ENCODE measurements at places on chromosomes 5 and 9.

- DNase-seq, result no peak
These were observed 31.0 kb upstream of the TENT4A start for GRCh38 chr5:6682239-6682638.

DNA sequence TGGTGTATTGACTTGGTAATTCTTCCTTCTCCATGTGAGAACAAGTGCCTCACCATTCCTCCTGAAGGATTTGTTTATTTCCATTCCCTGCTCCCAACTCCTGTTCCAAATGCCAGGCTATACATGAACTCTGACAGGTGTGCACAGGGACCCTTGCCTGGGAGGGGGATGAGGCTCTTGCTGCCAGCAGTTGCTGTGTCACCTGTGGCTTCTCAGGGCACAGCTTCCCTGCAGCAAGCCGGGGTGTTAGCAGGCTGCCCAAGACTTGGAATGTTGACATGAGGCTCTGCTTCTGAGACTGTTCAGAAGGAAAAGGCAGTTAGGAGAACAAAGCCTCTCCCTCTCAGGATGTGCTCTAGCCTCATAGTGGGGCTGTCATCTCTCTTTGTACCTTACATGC, 131.3 kb downstream of the DOCK2 start:
- DNase-seq, result no peak

DNA sequence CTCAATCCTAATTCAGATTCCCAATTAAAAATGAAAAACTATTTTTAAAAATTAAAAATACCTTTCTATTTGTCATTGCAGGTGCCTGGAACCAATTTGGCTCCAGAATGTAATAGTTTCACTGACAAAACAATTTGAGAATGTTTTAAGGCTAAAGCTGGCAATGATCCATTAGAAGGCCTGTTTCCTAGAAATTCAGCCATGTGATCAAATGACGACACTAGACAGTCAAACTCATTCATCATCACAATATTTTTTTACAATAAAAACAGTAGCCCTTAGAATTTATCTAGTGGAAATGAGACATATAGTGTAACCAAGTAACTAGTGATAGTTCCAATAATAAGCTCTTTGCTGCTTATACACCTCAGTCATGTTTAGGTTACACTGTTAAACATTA, 75.4 kb upstream of the MAP3K1 start:
- DNase-seq, result no peak

DNA sequence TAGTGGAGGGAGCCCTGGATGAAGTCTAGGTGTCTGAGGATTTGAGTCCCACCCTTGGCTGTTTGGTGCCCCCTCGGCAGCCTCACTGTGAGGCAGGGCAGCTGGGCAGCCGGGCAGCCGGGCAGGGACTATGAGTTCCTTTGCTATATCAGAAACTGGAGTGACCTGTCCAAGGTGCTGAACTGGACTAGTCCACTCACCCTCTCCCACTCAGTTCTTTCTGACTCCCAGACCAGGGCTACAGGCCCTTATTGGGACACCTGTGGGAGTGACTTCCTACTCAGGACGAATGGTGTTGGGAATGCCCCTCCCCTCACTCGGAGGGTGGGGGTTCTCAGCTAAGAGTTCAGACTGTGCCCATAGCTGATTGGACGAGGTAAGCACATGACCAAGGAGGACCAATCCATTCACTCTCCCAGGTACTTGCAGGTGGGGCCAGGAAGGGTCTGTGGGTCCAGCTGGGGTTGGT, 34.1 kb upstream of the RAPGEF1 start:
- peak; percentile 60 for DNase-seq

GRCh38 chr5:60538955-60539866, 160.8 kb downstream of the DEPDC1B start:
- DNase-seq, result no peak

DNA sequence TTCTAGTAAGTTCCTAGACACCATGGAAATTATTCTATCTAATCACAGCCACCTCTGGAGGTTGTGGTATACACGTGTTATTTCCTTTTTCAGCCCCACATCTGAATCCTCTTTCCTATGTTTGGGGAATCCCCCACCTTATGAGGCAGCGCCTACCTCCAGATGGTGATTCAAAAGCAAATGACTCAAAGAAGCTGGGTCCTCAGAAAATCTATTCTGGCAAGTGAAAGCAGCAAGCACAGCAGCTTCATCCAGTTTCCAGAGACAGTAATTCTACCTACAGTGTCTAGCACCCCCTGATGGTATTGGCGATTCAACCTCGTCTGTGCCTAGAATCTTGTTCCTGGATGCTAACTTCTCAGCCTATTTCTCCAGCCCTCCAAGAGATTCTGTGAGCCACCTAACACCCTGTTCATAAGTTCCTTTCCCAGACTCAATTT, 43.0 kb downstream of the STRBP start:
- DNase-seq, result peak; percentile 15

DNA sequence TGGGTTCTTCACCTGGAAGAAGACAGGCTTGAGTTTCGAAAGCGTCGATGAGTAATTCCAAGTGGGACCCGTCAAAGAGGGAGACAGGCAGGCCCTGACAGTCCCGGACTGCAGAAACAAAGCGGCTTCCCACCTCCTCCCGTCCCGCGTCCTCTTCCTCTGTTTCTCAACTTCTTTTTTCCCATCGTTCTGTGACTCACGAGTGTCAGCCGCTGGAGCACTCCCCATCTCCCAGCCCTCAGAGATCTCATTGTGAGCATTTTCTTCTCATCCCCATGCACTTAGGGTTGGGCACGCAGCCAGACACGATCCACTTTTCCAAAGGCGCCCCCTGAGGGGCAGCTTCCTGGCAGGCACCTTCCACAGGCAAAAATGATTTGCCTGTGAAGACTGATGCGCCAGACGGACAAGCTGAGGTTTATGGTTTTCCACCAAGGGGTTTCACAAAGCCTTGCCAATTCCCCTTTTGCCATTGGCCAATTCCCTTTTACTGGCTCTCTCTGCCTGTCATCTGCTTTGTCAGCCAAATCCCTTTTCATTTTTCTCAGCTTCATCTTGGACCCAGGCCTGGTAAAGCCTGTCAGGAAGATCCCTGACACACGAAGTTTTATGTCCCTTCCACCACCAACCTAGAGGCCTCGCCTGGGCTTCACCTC, 86.5 kb upstream of the ANKRD55 start:
- no peak for DNase-seq

GRCh38 chr5:2914981-2915484, 163.6 kb upstream of the IRX2 start:
- no peak for DNase-seq

- DNase-seq, result peak; percentile 16
These were observed 423.8 kb downstream of the SPOCK1 start for GRCh38 chr5:137075163-137075970.

- no peak for DNase-seq
These were observed 785 bp upstream of the P4HA2 start for GRCh38 chr5:132228241-132229035.

- no peak for DNase-seq
These were observed 130.5 kb downstream of the MVB12B start for GRCh38 chr9:126457175-126457547.

DNA sequence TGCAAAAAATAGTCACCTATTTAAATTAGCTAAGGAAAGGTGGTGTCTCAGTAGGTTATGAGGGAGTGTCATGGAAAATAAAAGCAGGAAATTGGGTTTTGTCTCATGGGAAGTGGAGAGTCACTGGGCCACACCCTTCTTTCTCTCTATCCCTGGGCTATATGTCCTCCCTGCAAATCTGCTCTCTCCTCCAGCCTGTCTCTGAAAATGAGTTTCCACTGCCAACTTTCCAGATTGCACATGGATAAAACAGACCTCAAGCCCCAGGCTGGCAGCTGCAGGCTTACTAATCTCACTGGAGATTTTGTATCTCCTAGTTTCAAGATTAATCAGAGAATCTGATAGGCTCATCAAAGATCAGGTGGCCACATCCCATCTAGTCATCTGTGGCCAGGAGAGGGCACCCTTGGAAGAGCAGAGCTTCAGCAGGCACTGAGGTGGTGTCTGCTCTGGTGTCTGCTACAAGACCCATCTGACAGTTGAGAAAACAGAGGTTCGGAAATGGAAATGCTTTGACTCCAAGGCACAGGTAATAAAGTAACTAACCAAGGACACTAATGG, 178.9 kb downstream of the MSX2 start:
- no peak for DNase-seq

- peak; percentile 53 for DNase-seq
These were observed 17.5 kb downstream of the PTTG1 start for GRCh38 chr5:160439205-160439600.

GRCh38 chr5:170294556-170294955, 3.0 kb downstream of the LCP2 start:
- DNase-seq, result no peak

DNA sequence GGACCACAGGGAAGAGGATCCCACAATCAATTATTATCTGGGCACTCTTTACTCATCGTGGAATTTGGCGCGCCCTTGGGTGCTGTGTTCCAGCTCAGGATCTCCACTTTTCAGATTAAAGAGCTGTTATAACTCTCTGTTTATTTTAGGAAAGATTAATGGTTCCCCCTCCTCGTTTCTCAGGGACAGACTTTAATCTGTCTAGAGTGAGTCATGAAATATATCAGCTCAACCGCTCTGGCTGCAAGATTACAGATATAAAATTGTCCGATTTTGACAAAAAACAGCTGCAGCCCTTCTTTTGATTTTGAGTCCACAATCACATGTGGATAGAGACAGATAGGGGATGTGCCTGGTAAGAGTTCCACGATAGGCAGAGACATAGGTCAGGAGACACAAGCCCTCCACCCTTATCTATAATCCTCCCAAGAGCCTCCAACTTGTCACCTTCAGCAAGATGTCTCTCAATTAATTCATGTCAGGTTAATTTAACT, 77.6 kb upstream of the ANKRD55 start:
- DNase-seq, result no peak

DNA sequence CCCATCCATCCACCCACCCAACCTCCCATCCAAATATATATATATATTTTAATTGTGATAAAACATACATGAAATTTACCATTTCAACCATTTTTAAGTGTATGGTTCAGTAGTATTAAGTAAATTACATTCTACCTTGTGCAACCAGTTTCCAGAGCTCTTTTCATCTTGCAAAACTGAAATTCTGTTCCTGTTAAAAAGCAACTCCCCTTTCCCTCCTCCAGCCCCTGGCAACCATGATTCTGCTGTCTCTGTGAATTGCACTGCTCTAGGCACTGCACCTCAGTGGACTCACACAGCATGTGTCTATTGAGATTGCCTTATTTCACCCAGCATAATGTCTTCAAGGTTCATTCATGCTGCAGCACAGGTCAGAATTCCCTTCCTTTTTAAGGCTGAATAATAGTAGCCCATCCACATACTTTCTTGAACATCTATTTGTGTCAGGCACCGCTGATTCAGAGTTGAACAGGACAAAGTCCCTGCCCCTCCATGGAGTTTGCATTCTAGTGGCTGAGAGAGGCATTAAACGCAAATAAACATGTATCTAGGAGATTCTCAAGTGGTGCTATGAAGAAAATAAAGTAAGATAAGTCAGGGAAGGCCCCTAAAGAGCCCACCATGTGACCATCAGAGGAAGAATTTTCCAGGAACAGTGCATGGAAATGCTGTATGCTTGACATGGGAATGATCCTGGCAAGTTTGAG, 24.0 kb downstream of the CSF1R start:
- no peak for DNase-seq

- no peak for DNase-seq
These were observed 508.1 kb downstream of the NR2F1-AS1 start for GRCh38 chr5:93072831-93073459.

GRCh38 chr9:27818348-27818747, 245.1 kb upstream of the C9orf72 start:
- DNase-seq, result no peak

DNA sequence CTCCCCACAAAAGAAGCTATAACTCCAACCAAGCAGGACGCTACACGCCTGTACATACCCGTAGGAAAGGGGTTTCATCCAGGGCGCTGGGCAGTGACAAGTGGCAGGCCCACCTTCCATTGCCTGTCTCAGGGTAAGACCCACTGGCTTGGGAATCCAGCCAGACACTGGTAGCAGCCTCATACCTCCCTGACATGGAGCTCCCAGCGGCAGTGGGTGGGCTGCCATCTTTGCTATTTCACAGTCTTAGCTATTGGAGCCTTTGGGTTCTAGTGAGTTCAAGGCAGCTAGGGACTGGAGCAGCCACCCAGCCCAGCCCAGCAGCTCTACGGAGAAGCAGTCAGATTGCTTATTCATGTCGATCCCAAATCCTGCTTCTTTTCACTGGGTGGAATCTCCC, 3.4 kb upstream of the IFNA10 start:
- no peak for DNase-seq

DNA sequence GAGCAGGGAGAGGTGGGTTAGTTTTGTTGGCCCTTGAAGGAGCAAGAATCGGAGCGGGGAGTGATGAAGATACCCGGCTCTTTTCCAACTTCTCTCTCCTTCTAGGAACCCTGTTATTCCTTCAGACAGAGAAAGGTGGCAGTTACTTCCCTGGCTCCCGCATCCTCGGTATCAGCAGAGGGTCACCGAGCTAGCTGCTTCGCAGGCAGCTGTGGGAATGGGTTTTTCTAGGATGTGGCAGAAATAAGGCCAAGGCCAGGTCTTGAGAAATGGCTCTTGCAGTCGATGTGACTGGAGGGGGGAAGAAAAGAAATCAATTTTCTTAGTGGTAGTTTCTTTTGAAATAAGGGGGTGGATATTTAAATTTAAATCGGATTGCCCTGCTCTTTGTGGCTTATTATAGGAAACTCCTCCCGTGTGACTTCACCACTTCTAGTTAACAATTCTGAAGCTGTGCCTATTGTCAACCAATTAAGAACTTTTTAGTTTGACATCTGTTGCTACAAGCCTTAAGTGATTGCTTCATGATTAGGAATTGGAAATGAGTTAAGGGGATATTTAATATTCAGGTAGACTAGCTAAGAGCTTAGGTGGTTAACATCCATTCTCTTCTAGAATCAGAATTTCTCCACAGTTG, 1.4 kb downstream of the SAP30L start:
- no peak for DNase-seq

- no peak for DNase-seq
These were observed 168.2 kb upstream of the DMRTA1 start for GRCh38 chr9:22278426-22278825.

DNA sequence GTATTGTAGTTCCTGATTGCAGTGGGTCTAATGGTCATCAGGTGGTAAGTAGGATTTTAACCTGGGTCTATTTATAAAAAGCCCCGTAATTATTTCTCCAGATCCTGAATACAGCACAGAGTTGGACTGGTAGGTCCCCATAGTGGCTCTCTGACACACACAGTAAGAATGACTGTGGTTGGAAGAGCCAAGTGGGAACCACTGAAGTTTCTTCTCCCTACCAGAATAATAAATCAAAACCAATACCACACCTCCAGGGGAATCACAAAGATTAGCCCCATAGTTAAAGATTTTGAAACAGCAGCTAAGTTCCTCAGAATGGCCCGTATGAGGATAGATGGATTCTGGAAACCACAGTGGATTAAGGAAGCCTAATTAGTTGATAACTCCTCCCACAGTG, 68.4 kb upstream of the ZFR start:
- DNase-seq, result no peak

GRCh38 chr9:81374459-81375186, 314.7 kb downstream of the TLE1 start:
- no peak for DNase-seq

GRCh38 chr5:1744393-1745122, 55.1 kb downstream of the MRPL36 start:
- no peak for DNase-seq

GRCh38 chr5:130171699-130172098, 267.4 kb downstream of the CHSY3 start:
- DNase-seq, result no peak
